ENCODE measurements at places on chromosomes 6 and 20.

GRCh38 chr6:97040355-97040860 is 115.9 kb downstream of the KLHL32 start:
- no peak for DNase-seq

- no peak for DNase-seq
These were observed 383.7 kb downstream of the MAFB start for GRCh38 chr20:40305303-40305702.

- peak; percentile 75 for DNase-seq
These were observed 144.2 kb downstream of the MYO6 start for GRCh38 chr6:75893058-75893775.

DNA sequence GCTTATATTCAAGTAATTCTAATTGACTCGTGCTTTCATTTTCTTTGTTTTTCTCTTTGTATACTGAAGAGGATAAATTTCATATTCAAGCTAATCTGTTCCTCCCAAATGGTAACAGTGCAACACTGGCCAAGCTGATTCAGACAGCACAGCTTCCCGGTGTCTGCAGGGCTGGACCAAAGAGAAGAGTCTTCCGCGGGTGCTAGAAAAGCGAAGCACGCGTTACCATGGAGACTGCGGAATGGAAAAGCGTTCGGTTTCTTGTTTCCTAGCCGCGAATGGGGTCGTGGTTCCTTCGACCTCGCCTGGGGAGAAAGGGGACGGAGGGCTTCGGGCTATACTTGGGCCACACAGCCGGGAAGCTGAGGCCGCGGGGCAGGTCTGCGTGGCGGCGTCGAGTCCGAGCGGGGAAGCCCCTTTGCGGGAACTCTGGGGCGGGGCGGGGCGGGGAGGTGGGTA is 6.2 kb upstream of the ZNF311 start:
- peak; percentile 70 for DNase-seq

DNA sequence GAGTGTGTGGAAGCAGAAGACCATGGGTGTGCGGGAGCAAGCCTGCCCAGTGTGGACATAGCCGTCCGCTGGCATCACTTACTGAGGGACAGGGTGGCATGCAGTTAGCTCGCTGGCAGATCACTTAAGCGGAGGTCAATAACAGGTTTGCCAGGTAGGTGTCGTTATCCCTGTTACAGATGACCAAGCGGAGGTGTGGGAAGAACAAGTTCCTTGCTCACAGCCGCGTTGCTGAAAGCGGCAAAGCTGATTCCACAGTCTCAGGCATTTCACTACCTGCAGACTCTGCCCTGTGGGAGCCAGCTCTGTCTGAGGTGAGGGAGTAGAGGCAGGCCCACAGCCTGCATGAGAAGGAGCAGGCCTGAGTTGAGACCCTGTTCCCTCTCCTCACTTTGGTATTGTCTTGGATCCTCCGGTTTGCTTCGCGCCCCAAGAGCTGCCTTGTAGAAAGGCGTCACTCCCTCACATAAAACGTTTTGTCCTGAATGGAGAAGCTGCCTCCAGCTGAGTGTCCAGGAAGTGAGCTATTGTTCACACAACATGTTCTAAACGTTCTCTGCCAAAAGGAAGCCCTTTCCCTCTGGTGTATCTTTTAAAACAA is 96.9 kb downstream of the TCP11 start:
- no peak for DNase-seq

- DNase-seq = peak; percentile 20
These were observed 118.0 kb upstream of the ARID1B start for GRCh38 chr6:156658966-156659821.

GRCh38 chr6:35725721-35726438 is 11.0 kb upstream of the ARMC12 start:
- no peak for DNase-seq

- no peak for DNase-seq
These were observed 35.3 kb downstream of the TFAP2B start for GRCh38 chr6:50853939-50854338.

GRCh38 chr6:48986845-48987244 is 476.2 kb downstream of the MMUT start:
- no peak for DNase-seq

GRCh38 chr6:104884867-104885517 is 25.3 kb upstream of the HACE1 start:
- no peak for DNase-seq

DNA sequence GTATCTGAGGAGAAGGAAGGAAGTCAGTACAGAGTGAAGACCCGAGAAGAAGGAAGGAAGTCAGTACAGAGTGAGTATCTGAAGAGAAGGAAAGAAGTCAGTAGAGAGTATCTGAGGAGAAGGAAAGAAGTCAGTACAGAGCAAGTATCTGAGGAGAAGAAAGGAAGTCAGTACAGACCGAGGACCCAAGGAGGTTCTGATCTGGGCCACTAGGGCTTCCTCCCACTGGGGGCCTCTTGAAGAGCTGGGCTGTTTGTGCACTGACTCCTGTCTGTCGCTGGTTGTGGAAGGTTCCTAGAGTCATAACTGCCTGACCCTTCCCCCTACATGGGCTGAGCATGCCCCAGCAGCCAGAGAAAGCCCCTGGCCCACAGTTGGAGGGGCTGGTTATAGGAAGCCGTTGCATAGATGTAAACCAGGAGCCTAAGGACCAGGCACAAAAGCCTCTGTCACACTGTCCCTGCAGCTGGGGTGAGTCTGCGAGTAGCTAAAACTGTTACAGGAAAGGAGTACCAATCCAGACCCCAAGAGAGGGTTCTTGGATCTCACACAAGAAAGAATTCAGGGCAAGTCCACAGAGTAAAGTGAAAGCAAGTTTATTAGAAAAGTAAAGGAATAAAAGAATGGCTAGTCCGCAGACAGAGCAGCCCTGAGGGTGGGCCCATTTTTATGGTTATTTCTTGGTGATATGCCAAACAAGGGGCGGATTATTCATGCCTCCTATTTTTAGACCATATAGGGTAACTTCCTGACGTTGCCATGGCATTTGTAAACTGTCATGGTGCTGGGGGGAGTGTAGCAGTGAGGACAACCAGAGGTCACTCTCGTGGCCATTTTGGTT is 395.9 kb downstream of the PREX1 start:
- no peak for DNase-seq

- DNase-seq = peak; percentile 35
These were observed 11.7 kb downstream of the JARID2 start for GRCh38 chr6:15257357-15258132.

DNA sequence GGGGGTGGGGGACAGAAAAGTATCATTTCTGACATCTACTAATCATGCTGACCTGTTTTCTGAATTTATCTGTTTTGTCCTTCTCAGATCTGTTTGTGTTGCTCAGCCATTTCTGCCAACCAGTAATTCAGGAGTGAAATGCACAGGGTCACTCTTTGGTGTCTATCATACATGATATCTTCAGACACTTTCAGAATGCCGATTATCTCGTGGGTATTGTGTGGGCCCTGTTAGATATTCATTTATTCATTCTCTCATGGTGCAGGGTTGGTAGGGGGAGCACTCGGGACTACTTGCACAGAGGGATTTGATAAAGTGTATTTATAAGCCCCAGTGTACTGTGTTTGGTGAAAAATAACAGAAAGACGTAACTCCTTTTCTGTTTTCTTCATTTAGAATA is 101.2 kb upstream of the CITED2 start:
- DNase-seq = no peak

GRCh38 chr20:46683939-46684750 is 5.1 kb downstream of the TP53RK start:
- DNase-seq = peak; percentile 84

DNA sequence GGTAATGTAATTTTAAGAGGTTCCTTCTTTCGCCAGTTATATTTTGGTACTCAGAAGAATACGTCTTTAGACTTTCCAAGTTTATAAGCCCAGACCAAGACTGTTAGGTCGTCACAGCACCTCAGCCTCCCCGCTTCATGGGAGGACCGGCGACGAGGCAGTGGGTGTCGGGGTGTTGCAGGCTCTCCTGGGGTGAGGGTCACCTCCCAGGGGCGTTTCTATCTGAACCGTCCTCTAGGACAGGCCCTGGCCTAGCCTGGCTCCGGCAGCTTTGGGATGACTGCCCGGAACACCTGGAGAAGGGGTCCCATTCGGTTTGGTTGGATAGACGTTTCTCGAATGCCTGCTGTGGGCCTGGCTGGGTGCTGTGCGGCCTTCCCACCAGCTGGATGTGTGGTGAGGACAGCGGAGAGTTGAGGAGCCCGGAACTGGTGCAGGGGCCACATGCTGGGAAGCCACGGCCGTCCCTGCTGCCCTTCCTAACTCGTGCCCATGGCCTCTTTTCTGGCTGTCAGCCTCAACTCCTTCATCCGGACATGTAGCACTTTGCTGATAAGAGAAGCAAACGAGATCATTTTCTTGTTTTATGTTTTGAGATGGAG is 1.1 kb downstream of the OSBPL2 start:
- no peak for DNase-seq

DNA sequence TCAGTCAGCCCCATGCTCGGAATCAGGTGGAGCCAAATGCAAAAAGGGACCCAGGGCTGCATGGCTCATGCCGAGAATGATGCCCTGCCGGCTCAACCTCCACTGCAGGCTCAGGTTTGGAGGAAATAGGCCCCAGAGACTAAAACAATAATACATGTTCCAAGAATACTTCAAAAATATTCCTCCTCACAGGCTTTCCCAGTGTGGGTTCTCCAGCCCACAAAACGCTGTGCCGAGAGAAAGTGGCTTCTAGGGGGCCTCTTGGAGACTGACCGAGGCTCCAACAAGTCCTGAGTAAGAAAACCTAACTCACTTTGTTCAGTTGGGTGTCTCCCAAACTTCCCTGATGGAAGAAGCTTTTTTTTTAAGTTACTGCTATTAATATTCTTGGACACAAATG is 73.9 kb downstream of the BANF2 start:
- DNase-seq = no peak

DNA sequence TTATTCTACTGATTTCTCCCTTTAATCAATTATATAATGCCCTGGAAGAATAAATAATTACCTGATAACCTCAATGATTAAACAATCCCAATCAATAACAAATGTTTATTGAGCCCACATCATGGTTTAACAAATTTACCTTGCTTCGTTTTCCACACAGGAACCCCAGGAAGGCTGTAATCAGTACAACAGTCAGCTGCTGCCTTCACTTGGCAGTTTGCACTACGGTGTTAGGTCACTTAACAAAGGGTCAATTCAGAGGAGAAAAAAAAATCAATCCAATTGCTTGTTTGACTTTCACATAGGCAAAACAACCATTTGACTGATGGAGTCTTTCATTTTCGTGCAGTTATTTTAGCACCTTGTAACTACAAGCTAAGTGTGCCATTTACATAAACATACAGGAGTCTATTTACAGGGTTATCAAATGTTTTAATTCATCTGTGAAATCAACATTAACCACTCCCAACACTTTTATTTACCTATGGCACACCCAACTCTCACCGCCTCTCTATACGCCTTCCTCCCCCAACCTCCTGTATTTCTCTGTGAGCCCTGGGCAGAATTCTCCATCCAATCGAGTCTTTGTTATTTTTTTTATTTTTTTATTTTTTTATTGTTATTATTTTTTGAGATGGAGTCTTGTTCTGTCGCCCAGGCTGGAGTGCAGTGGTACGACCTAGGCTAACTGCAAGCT is 140.4 kb upstream of the TAB2 start:
- no peak for DNase-seq

GRCh38 chr20:53210931-53211330 is 238.8 kb downstream of the TSHZ2 start:
- peak; percentile 43 for DNase-seq

- DNase-seq = peak; percentile 30
These were observed 2.9 kb downstream of the TFAP2A start for GRCh38 chr6:10411971-10412460.

- peak; percentile 38 for DNase-seq
These were observed 44.2 kb downstream of the BMP6 start for GRCh38 chr6:7770111-7770510.

DNA sequence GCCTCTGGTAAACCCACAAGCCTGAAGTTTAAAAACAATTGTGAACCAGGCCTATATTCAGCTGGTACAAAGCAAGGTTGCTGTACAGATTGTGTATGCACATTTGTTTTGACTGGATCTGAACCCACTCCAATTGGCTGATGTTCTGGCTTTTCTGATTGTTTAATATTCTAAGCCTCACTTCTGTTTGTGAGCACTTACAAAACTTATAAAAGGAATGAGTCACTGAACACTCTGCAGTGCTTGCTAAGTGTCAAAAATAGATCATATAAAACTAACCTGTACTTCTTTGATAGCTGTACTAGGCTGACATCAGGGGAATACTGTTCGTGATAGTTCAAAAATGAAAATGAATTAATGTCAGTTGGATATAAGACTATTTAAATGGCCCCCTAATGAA is 12.1 kb downstream of the COL21A1 start:
- DNase-seq = no peak

DNA sequence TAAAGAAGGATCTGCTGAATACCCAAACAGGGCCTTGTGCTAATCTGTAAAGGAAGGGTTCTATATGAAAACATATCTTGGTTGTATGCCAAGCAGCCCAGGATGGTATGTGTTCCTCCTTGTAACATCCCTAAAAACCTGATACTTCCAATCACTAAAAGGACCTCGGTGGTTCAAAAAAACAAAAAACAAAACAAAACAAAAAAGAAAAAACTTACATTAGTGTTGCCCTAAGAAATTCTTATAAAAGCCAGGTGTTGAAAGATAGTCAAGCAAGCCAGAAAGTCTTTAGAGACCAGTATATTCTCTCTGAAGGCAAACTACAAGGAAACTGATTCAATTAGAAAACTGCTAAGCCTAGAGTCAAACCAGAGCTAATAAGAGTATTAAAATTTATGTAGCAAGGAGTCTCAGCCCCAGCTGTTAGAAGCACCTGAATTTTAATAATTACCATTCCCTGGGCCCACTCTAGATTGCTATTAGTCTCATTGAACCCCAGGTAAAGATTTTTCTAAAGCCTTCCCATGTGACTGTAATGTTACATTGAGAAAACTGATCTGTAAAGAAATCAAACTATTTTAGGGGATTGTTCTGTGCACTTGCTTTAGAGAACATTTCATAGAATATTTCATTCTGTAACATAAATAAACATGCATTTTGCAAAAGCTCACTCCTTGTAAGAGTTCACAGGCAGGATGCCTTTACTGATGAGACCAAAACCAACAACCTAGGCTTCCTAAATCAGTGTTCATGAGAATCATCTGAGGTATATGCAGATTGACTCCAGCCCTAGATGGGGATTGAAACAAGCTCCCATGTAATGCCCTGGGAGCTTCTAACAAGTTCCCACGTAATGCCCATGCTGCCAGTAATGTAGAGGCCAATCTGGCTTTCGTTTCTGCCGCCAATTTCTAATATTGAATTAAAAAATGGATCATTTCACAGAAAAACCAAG is 95.2 kb upstream of the BTN3A2 start:
- DNase-seq = peak; percentile 32

DNA sequence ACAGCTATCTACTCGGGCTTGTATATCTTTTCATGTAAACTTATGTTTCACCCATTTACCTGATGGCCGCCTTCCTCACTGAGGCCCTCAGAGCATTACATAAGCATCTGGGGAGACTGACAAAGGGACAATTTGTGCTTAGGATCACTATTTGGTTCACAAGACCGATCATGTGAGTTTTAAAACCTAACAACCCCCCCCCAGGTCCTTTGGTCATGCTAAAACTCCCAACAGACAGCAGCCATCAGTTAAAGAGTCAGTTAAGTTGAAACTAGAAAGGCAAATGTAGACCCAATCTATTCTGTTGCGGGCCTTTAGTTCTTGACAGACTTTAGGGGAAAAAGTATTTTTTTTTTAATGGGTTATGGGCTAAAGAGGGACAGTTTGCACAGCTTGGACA is 205.0 kb upstream of the RNF24 start:
- no peak for DNase-seq

- DNase-seq = no peak
These were observed 67.4 kb downstream of the UST start for GRCh38 chr6:148814082-148814790.

All from fibroblast of skin of abdomen (primary cell).